NCI-H460 (cell line): ENCODE measurements at places on chromosomes 5 and 9. TPM values are rescaled to one million over a fixed set of nuclear protein-coding genes. Genes with fewer than 3 reads are reported as not detected.

DNA sequence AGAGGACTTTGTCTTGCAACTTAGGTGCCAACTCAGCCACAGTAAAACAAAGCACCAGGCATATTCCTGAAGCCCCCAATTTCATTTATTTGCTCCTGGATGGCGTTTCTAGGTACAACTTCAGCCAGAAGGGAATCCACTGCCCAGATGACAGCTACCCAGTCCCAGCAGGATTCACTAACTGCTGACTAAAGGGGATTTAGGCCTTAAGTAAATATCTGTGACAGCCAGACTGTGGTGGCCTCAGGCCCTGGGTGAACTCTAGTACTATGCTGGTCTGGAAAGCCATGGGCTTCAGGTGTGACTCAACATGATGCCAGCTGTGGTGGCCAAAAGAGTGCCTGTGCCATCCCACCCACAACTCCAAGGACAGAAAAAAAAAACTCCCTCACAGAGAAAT lies 396.1 kb upstream of the CCNG1 start:
- no peak for DNase-seq

- no peak for DNase-seq
Observed at GRCh38 chr5:135208903-135209721, 175.1 kb upstream of the PITX1 start.

GRCh38 chr9:84481636-84482218 lies 141.2 kb upstream of the SLC28A3 start:
- DNase-seq, result no peak

DNA sequence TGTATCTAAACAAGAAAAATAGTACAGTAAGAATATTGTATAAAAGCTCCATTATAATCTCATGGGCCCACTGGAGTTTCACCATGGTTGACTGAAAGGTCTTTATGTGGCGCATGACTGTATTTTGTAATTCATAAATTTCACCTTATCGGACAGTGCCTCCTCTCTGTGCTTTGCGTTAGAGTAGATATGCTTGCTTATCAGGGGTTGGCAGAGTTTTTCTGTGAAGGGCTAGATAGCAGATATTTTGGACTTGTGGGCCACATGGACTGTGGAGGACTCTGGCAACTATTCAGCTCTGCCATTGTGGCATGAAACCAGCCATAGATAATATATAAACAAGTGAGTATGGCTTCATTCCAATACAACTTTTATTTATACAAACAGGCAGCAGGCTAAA lies 23.2 kb downstream of the GAPVD1 start:
- no peak for DNase-seq

The GARIN3 gene
- total RNA-seq, result not detected in 2 replicates
